ENCODE measurements at places on chromosomes 1 and 21. TPM values are rescaled to one million over a fixed set of nuclear protein-coding genes. Genes with fewer than 3 reads are reported as not detected.
A peak's percentile ranks its signal among the peaks of the same experiment; 100 is the strongest.

Gene MAEL
- total RNA-seq, result not detected

Gene MFAP2
- 64.0 TPM for total RNA-seq

Gene C1orf53
- total RNA-seq, result 9.9 TPM

Gene SRSF4
- total RNA-seq, result 30.0 TPM

Gene C1orf210
- total RNA-seq, result 4.8 TPM

Gene BRDT
- total RNA-seq, result not detected

Gene OR10J1
- not detected for total RNA-seq

Gene BGLAP
- total RNA-seq, result not detected

Gene RNF187
- 128 TPM for total RNA-seq

Gene TDRD10
- not detected for total RNA-seq

DNA sequence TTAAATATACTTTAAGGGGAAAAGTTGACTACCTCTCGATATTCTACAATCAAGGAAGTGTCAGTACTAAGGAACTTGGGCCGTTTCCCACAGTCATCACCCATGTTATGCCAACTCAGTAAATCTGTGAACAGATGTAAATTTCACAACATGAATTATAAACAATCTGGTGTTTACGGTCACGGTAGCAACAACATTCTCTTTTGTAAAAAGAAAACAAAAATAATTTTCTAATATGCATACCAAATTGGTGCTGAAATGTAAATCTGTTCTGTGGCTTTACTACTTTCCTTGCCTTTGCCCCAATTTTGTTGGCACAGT is 1.2 kb downstream of the SH3GLB1 start:
- no peak for DNase-seq

GRCh38 chr1:25654109-25654660 is 37.6 kb downstream of the MAN1C1 start:
- no peak for DNase-seq

DNA sequence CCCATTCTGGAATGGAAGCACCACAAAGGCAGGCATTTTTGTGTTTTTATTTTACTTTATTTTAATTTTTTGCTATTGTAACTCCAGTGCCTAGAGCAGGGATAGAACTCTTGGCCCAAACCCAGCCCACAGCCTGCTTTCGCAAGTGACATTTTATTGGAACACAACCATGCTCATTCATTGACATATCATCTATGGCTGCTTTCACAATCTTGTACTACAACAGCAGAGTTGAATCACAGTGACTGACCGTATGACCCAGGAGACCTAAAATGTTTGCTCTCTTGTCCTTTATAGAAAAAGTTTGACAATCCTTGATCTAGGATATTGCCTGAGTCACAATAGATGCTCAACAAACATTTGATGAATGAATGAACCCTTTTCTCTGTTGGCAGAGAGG is 83.9 kb upstream of the ATP1A1 start:
- DNase-seq, result no peak

GRCh38 chr1:203289281-203289981 is 15.9 kb upstream of the BTG2 start:
- DNase-seq, result no peak

DNA sequence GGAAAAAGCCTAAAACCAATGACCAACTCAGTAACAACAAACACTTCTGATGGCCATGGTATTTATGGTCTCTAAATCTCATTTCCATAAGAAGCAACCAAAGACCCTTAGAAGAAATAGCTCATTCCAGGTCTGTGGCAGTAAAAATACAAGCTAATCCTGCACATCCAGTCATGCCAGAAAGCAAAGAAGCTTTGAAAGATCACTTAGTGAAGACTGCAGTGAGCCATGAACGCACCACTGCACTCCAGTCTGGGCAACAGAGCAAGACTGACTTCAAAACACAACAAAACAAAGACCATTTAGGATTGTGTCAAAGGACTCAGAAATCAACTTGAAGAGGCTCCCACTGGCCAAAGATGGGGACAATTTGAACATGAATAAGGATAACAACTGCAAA is 18.4 kb upstream of the ELK4 start:
- DNase-seq, result no peak

GRCh38 chr1:205706601-205707502 is 26.5 kb upstream of the SLC45A3 start:
- DNase-seq, result no peak

- DNase-seq, result no peak
Observed at GRCh38 chr1:2330519-2331199, 60.7 kb downstream of the MORN1 start.

- DNase-seq, result no peak
Observed at GRCh38 chr1:2809656-2810055, 8.2 kb upstream of the TTC34 start.

DNA sequence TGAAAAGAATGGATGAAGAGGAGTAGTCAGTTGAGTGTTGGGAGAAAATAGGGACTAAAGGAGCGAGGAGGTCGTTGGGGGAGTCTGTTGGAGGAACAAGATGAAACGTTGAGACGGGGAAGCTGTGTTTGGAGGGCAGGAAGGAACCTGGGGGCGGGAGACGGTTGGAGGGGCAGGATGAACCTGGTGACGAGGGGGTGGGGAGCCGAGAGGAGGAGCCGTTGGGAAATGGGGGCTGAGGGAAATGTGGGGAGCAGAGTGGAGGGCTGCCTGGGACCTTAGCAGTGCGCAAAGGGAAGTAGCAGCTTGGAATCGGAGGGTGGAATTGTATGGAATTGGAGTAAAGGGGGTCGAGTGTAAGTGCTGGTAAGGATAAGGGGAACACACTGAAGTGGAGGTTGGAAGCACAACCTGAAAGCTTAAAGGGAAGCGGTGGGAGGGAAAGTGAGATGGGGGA is 630 bp downstream of the MTF2 start:
- DNase-seq, result no peak

GRCh38 chr1:192489047-192489446 is 86.5 kb upstream of the RGS1 start:
- no peak for DNase-seq

GRCh38 chr1:207032528-207033017 is at the start of gene C1orf116:
C1orf116 (minus strand) TSS chr1:207032756; CDS start chr1:207027598, 5,158 bp downstream.
- DNase-seq, result no peak

- DNase-seq, result no peak
Observed at GRCh38 chr1:25140073-25140797, 92.1 kb downstream of the SYF2 start.

GRCh38 chr1:156160743-156161171 is 7.4 kb downstream of the SEMA4A start:
- no peak for DNase-seq

GRCh38 chr1:59178339-59179187 is 118.3 kb upstream of the FGGY start:
- no peak for DNase-seq

- no peak for DNase-seq
Observed at GRCh38 chr1:213983493-213984386, 4.0 kb upstream of the PROX1 start.

DNA sequence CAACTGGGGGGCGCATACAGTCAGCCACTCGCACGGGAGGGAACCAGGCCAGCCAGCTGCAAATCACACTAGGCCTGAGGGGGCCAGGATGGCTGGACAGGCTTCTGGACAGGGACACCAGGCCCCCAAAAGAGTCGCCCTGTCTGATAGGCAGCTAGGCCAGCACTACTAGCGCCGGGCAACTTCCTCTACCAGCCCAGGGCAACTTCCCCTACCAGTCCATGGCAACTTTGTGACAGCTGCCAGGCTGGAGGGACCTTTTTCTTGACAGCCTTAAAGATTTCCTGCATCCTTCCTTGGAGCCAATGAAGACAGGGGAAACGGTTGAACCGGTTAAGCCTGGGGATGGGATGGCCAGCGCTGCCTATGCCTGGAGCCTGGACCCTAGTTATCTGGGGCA is 5.1 kb downstream of the IFFO2 start:
- DNase-seq, result no peak

- DNase-seq, result peak; percentile 52
Observed at GRCh38 chr1:160291248-160292220, 6.6 kb upstream of the PEX19 start.

GRCh38 chr21:16280686-16281091 is 550.9 kb downstream of the USP25 start:
- DNase-seq, result no peak

GRCh38 chr1:92085727-92086126 is 5.6 kb downstream of the BTBD8 start:
- no peak for DNase-seq

DNA sequence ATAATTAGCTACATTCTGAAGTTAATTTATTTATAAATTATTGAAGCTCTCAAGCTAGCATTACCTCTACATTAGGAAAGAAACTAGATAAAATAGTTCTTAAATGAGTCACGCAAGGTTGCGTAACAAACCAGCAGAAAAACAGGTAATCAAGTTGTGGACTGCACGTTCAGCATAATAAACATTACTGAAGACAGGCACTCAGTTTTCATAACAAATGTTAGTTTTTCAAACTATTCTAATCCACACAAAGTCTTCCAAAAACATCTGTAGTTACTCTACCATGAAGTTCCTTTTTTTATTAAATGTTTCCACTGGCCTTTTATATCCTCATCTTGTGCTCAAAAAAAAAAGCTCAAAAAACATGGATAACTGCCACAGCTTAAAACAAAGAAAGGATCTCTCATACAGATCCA is 1.3 kb downstream of the TOR1AIP2 start:
- DNase-seq, result peak; percentile 26

DNA sequence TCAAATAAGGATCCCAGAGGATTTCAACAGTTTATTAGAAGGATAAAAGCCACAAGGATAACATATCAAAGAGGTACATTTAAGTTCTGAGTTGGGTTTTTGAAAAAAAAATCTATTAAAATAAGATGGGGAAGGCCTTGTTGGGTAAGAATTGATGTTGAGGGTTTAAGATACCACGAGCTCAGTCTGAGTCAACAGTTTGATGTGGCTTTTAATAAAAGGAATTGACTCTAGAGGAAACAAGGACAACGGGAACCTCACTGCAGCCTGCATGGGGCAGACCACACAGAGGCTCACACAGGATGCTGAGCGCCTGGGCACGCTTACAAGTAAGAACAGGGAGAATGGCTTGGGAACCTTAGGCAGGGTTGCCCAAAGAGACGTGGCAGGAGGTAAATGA is 107.5 kb downstream of the TIAM1 start:
- no peak for DNase-seq

- no peak for DNase-seq
Observed at GRCh38 chr21:28867401-28867800, 125.3 kb downstream of the LTN1 start.

- DNase-seq, result no peak
Observed at GRCh38 chr1:36494971-36495370, 12.3 kb upstream of the CSF3R start.

GRCh38 chr21:24420689-24421088 is 1186.6 kb downstream of the MRPL39 start:
- no peak for DNase-seq

DNA sequence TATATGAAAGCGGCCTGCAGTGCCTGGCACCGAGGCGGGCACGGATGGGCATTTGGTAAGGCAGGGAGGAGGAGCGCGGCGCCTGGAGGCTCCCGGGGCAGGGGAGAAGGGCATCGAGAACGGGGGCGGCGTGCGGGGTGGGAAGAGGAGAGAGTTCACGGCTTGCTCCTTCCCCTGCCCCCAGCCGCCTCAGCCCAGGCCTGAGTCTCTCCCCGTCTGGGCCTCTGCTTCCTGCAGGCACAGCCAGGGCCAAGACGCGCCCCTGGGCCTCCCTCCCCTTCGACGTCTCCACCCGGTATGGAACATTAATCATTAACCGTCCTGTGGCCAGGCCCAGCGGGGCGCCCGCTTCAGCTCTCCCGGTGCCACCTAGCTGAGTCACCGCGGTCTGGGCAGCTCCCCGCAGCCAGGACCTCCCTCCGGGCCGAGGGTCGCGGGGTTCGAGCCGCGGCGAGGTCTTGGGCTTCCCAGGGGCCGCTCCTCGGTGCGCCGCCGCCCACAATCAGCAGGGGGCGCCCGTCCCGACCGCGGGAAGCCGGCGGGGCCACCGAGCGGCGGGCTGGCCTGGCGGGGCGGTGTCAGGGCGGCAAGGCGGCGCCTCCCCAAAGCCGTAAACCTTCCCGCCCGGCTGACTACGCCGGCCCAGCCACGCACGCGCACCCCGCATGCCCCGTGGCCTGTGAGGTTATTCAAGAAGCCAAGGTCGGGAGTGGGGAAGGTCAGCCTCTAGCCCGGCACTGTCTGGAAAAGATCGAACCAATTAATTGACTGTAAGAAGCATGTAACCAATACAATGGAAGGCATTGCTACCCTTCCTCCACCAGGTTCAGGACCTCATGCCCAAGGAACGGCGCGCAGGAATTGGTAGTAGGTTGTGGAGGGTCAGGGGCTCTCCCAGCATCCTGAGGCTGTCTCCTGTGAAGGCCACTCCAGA is 23.4 kb upstream of the RD3 start:
- peak; percentile 85 for DNase-seq

DNA sequence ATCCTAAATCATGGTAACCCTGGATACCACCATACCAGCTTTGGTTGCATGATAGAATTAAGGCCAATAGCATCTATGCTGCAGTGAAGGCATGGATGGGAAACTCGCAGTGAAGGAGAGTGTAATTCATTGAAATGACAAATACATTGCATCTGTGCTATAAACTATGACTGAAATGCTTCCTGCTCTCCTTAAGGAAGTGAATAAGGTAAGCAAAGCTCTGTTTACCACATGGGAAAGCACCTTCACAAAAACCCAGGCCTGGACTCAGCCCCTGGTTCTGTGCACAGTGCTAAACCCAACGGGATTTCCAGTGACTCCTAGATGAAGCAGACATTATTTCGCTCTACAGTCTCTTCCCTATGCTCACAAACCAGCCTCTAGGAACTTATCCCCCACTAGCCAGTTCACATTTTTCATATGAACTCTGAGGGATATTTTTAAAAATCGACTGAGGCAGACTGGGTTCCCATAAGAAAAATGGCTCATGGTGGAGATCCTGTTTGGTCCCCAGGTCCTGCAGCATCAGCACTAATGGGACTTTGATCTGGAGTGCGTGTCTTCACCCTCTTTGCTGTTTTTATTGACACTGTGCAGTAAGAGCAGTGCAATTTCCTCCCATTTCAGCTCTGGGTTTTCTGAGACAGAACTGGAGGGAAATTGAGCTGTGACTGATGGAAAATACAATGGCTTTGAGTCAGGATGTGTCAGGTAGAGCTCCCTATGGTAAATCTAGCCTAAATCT is 362.7 kb downstream of the SIPA1L2 start:
- no peak for DNase-seq

DNA sequence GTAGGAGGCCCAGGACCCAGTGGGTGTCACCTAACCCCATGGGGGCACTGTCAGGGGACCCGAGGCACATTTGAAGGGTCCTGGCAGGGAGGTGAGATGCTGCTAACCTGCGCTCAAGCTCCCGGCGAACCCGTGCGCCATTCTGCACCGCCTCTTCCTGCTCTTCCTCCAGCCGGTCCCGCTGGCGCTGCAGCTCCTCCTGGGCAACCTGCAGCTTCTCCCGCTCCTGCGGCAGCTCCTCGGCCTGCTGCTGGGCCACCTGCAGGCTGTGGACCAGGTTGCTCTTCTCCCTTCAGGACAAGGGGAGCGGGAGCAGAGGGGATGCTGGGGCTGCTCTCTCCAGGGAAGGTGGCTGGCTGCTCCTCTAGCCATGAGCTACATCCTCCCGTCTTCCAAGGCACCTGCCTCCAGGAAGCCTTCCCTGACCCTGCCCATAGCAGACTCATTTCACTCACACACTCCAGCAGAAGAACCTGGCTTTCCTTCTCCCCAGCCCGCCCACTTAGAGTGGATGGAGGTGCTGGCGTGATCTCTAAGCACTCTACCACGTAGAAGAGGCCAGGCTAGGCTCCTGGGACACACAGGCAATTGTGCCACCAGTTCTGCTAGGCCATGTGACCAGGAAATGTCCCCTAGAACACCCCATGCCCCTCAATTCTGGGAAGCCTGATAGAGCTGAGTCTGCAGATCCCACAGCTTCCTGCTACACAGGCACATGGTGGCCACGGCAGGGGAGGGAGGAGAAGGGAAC is 15.2 kb upstream of the NBPF1 start:
- DNase-seq, result no peak
